ENCODE measurements at places on chromosomes 12 and 14. TPM values are rescaled to one million over a fixed set of nuclear protein-coding genes. Genes with fewer than 3 reads are reported as not detected.

DNA sequence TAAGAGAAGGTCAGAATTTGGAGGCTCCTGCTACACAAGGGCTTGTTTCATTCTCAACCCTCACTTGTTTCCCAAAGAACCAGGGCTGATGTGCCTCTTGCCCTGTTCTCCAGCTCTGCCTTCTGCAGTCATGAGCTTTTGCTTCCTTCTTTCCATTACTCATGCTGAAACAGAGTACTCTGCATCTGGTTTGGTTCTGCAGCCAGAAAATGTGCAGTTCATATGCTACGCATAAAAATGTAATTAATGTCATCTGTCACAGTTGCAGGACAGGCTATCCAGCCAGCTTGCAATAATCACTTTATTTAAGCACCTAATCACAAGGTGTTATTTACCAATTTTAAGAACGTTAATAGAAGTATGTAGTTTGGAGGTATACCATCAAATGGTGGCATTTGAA lies 150.2 kb downstream of the SRGAP1 start:
- DNase-seq: no peak

DNA sequence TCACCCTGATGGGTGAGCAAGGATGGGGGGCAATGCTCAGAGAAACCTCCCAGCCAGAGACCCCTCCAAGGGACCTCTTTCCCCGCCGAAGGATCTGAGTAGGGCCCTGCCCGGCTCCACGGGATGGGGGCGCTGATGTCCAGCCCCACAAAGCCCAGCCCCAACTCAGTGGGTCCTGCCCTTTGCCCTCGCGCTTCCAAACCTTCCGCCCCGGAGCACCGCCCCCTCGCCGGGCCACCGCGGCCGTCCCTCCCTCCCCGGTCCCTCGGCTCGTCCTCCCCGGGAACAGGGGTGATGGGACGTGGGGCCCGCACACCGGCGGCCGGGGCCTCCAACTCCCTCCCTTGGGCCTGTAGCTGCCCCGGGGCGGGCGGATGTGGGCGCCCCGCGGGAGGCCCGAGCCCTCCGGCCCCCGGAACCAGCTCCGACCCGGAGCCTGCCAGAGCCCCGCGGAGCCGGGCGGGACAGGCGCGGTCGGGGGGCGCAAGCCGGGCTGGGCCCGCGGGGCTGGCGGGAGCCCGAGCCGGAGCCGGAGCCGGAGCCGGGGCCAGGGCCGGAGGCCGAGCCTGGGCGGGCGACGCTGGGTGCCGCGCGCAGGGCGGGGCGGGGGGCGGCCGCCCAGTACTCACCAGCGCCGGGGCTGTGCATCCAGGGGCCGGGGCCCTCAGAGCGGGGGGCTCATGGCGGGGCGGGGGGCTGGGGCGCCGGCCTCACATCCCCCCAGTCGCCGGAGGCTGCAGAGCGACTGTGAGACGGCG lies 386 bp downstream of the HDAC7 start:
- peak; percentile 86 for DNase-seq

Gene ENDOU
- not detected for total RNA-seq

DNA sequence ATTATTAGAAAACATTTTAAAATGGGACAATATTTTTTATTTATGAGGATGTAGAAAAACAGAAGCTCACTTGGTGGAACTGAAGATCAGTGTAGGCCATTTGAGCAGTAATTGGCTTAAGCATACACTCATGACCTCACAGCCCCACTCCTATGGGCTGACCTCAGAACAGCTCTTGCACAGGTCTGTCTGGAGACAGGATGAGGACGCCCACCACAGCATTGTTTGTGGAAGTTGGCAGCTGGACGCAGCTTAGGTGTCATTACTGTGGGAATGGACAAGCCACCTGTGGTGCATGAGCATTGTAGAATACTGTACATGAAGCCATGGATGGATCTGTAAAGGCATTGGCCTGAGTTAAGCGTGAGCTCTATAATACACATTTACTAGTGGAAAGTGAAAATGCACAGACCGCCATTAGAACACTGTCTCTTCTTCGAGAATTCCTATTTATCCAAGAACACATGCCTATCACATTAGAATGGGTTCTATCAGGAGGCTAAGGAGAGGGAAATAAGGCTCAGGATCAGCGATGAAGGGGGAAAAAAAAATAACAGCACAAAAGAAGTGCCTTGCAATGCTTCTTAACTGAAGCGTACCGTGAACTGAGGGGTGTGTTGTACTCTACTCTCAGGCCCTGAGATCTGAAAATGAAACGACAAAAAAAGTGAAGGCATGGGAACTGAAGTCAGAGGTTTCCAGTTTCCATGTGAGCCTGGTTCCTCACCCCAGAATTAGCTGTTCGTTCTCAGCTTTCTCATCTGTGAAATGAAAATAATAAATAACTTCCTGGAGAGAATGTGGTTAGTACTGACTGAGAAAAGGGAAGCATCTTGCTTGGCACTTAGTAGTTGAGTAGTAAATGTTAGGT lies 33.6 kb downstream of the KCNA1 start:
- no peak for DNase-seq

DNA sequence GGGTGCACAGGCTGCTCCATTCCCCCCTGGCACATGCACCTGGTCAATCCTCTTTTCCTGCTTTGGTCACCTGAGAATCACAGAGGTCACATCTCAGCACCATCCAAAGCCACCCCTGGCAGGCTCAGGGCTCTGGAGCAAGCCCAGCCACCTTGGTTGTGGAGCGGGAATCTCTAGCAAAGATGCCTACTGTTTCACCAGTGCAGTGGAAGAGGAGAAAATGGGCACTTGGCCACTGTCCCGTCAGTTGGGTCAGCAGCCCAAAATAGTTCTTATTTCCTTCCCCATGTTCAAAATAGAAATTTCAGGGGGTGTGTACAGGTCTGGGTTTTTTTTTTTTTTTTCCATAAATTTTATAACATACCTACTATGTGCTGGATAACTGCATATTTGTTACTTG lies 18.3 kb downstream of the RTL1 start:
- DNase-seq: no peak

- no peak for DNase-seq
These were observed 57.6 kb downstream of the NCOR2 start for GRCh38 chr12:124509676-124510300.

DNA sequence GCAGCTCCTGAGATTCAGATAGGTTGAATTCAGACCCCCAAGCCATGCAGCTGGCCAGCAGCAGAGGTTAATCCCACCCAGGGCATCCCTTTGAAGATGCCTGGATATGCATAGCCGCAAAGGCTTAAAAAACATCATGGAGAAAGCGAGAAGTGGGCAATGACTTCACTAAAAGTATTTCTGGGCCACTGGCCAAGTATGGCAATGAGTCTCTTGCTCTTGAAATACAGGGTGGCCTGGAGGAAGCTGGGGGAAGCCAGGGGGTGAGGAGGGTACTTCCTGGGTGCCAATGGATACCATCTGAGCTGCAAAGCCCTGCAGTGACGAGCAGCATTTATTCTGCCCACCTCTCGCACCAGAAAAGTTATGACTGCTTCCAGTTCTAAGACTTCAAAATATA lies 539.3 kb upstream of the TBX3 start:
- DNase-seq: no peak

DNA sequence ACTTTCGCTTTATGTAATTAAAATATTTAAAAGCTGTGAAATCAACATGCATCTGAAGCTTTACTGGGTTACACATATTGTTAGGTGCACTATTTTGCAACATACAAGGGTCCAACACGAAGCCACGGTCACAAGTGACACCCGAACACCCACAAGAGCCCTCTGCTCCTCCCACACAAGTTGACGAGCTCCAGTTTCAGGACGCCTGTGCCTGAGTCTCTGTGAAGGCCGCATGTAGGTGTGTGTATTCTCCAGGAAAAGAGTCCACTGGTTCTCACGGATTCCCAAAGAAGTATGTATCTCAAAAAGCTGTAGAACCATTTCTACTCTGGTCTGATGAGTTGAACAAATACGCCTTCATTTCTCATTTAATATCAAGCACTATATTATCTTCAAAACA lies 12.0 kb downstream of the SLC15A4 start:
- no peak for DNase-seq

Gene WIF1
- total RNA-seq: not detected

DNA sequence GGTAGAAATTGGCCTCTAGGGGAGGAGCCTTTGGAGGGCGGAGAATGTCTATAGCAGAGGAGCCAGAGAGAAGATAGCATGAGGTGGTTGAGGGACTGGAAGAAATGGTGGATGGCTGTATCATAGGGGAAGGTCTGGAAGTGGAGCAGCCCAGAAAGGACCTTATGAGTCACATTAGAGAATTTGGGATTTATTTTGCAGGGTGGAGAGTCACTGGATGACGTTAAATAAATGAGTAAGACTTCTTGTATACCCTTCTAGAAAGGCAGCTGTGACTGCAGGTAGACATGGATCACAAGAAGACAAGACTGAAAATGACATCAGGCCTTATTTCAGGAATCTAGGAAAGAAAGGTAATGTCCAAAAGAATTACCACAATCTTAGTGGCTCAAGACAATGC lies 208.2 kb upstream of the TMTC1 start:
- DNase-seq: no peak

Gene PAPOLA
- 78.3 TPM for total RNA-seq

DNA sequence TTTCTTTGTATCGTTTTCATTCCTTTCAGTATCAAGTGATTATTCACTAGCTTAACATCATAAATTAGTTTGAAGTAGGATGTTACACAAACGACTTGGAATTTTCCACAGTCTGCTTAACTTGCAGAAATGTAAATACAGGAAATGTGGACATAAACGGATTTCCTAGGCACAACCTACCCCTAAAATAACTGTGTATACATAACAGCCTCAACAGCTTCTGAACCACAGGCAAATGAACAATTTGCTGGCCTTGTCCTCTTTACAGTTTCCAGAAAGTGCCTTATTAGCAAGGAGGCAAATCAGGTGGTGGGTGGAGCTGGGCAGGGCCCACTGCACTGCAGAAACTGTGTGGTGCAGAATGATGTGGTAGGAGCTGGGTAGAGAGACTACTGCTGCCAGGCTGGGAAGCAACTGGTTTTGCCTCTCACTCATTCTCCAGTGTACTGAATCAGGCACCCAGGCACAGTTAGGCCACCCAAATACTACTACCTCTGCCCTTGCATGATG lies 14.1 kb downstream of the DRAM1 start:
- no peak for DNase-seq

- DNase-seq: no peak
These were observed 48.8 kb upstream of the SLCO1C1 start for GRCh38 chr12:20646239-20646827.

Gene HVCN1
- 0.42 TPM for total RNA-seq

DNA sequence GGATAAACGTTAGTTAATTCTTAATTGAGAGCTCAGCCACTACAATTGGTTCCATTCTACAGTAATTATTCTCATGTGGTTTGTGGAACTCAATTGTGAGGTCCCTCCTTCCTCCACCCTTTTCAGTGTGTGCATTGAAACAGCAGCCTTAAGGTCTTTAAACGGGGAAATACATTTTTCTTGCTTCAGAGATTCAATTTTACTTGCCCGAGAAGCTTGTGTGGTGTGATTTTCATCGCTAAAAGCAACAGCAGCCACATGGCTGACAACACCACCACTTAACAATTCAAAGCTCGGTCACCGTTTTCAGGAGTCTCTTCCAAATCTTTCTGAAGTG lies 733 bp upstream of the PPFIBP1 start:
- no peak for DNase-seq

DNA sequence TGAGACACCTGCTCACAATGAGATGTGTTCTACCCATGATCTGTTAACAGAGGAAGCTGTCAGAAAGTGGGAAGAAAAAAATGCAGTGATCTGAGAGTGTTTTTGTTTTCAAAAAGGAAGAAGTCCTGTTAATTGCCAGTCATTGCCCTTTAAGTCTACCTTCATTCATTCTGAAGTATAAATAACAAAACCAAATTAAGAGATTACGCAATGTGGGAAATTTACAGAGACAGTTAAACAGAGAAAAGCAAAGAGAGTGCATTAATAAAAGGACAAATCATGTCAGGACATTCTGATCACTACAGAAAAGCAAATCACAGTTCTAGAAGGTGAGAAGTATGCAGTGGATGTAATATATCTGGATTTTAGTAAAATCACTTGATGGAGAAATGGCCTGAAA lies 154.2 kb downstream of the NRXN3 start:
- DNase-seq: no peak

DNA sequence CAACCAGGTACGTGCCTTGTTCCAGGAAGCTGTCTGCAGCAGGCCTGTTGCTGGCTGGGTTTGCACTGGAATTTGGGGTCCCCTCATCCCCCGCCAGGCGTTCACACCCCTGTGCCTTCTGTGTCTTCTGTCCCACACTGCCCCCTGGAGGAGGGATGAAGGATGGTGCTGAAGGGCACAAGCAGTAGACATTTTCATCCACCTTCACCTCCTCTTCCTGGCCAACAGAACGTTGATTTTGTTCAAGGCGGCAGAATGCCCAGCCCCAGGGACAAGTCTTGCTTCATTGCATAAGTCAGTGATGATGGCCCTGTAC lies 122.1 kb downstream of the CALM1 start:
- DNase-seq: no peak

Gene KRAS
- 9.1 TPM for total RNA-seq

Gene P2RX2
- total RNA-seq: not detected

GRCh38 chr14:104374718-104375080 lies 204.9 kb upstream of the C14orf180 start:
- no peak for DNase-seq

GRCh38 chr12:106655577-106655976 lies 72.8 kb downstream of the RFX4 start:
- no peak for DNase-seq

DNA sequence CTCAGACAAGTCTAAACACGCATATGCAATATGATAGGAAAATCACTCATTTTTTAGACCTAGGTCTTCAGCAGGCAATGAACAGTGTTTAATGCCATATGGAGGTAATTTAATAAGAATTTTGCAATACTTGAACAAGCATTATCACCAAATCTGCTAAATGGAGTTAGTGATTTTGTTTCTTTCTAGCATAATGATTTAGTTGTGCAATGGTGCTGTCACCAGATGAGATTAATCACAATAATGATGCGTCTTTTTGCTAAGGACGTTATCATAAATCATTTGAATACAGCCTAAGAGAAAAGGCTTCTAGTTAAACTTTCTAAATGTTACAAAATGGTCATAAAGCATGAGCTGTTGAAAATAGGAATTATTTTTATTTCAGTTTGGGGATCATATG lies 170.0 kb upstream of the SLC16A7 start:
- DNase-seq: no peak

DNA sequence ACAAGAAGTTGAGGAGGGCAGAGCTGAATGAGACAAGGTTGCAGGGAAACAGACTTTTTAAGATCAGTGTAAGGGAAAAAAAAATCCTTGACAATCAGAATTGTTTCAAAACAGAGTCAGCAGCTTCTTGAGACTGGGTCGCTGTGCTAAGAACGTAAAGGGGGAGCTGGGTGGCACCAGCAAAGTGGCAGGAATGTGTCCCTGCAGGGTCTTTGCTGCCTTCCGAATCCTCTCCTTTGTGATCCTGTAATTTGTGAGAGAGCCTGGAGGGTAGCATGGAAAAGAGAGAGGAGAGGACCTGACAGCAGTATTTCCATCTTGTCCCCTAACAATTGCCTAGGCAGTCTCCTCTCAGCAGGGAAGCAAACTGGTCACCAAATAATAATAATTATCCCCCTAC lies 472.8 kb downstream of the RGS6 start:
- DNase-seq: no peak

DNA sequence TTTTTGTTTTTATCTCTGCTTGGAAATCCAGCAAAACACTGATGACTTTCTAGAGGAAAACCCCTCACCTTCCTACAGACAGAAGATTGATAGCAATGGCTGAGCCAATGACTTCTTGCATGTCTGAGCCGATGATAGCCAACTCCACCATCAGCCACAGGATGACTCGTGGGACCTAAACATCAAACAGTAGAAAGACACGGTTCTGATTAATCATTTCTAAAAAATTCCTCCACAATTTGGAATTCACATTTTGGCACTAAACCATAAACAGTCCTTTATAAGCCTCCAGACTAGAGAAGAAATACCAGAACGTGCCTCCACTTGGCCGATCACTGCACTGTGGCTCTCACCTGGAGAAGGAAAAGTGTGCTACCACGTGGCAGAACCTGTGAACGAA lies 25.9 kb downstream of the SLC11A2 start:
- no peak for DNase-seq
